Tongue (tissue), 3 donors: ENCODE measurements at places on chromosomes 16 and 17. TPM values are rescaled to one million over a fixed set of nuclear protein-coding genes. Genes with fewer than 3 reads are reported as not detected.

GRCh38 chr16:49598383-49599170, 225.0 kb downstream of the C16orf78 start:
- DNase-seq, result no peak

DNA sequence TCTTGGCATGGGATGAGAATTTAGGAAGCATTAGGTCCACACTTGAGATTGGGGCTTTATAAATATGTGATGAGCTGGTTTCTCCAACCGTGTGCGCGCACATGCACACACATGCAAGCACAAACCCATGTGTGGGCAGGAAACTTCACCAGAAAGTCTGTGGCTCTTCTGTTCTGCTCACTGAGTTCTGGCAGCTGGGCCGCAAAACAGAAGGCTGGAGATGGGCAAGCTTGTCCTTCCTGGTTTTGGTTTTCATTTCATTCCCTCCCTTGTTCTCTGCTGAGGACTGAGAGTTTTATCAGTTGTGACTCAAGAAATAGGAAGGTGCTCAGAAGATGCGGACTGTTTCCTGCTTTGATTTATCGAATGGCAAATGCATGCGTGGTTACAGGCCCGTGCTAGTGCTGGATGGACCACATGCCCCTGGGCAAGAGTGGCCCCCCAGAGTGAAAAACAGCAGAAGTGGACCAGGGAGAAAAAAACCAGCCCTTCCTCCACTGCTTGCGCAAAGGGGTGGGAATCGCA, 14.1 kb downstream of the MAP3K14 start:
- DNase-seq, result no peak

Gene ATP5PD
- total RNA-seq, result 299 TPM

Gene MAPK7
- 29.3 TPM for total RNA-seq

- DNase-seq, result no peak
These were observed 4.6 kb downstream of the PYCR1 start for GRCh38 chr17:81932333-81932983.

Gene PRRT2
- 3.0 TPM for total RNA-seq

DNA sequence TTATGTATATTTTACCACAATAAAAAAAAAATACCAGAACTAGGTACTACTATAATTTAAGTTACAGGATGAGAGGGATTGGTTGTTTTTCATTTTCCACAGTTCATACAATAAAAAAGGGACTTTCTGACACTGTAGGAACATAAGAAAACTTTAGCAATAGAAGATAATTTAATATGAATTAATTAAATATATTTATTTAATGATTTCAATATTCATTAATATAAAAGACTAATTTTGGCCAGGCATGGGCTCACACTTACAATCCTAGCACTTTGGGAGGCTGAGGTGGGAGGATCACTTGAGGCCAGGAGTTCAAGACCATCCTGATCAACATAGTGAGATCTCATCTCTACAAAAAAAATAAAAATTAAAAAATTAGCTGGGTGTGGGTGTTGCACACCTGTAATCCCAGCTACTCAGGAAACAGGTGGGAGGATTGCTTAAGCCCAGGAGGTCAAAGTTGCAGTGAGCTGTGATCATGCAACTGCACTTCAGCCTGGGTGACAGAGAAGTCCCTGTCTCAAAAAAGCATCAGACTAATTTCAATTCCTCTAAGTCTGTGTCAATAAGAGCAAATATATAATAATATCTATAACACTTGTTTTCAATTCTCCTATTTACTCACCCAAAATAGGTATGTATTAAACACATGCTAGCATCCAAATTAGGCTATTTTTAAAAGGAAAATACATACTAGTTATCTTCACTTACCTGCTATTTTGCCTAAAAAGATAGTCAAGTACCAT, 79.6 kb downstream of the BRIP1 start:
- no peak for DNase-seq

- no peak for DNase-seq
These were observed 330.3 kb upstream of the CDH5 start for GRCh38 chr16:66036184-66036583.

Gene SCGB1C2
- total RNA-seq, result not detected

GRCh38 chr17:72267601-72268000, 146.8 kb downstream of the SOX9 start:
- no peak for DNase-seq

Gene ITGAX
- 2.7 TPM for total RNA-seq

GRCh38 chr17:6471531-6472465, 27.5 kb downstream of the PIMREG start:
- DNase-seq, result no peak

DNA sequence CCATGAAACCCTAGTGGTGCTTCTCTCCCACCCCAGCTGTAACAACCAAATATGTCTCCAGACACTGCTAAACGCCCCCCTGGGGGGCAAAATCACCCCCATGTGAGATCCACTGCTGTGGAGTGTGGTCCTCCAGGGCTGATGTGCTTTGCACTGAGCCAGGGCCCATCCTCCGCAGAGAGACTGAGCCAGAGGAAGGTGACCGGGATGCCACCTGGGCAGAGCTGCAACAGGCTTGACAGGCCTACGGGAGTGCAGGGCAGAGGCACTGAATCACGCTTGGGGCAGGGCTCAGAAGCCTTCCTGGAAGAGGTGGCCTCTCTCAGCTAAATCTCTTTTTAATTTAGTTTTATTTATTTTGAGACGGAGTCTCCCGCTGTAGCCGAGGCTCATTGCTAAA, 4.4 kb downstream of the GJD3 start:
- no peak for DNase-seq

Gene CD300LB
- total RNA-seq, result 0.31 TPM
